ENCODE measurements at places on chromosomes 12 and 14. TPM values are rescaled to one million over a fixed set of nuclear protein-coding genes. Genes with fewer than 3 reads are reported as not detected.

GRCh38 chr14:67456732-67457131 is 31.8 kb downstream of the TMEM229B start:
- DNase-seq = no peak

DNA sequence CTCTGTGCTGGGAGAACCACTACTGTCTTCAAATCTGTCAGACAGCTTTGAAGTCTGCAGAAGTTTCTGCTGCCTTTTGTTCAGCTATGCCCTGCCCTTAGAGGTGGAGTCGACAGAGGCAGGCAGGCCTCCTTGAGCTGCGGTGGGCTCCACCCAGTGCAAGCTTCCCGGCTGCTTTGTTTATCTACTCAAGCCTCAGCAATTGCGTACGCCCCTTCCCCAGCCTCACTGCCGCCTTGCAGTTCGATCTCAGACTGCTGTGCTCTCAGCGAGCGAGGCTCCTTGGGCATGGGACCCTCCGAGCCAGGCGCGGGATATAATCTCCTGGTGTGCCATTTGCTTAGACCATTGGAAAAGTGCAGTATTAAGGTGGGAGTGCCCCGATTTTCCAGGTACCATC is 25.1 kb upstream of the KLRB1 start:
- no peak for DNase-seq

DNA sequence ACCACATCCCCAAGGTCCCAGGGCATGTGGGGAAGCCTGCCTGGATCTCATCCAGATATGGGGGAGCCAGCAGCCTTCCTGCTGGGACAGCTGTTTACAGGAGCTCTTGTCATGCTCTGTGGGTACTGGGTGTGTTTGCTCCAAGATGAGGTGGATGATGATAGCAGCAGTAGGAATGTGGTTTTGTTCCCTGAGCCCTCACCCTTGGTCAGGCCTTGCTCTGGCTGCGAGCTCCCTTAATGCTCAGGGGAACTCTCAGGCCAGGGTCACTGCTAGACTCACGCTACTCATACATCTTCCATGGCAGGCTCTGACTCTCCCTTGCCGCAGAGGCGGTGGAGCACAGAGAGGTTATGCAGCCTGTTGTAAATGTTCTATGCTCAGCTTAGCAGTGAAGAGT is 990.3 kb downstream of the AACS start:
- DNase-seq = no peak

GRCh38 chr12:19755136-19755535 is 315.8 kb downstream of the AEBP2 start:
- no peak for DNase-seq

DNA sequence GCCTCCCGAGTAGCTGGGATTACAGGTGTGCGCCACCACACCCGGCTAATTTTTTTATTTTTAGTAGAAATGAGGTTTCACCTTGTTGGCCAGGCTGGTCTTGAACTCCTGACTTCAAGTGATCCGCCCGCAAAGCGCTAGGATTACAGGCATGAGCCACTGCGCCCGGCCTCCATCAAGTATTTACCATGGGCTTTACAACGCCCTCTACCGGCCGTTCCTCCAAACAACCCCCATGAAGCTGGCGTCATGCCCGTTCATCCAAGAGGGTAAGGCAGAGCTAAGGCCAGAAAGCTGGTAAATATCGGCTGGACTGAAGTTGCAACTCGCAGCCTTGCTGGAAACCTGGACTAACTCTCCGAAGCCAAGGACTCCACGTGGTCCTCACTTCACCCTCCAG is 41.6 kb downstream of the RNF34 start:
- DNase-seq = no peak

GRCh38 chr14:58560208-58560607 is 77.6 kb upstream of the DACT1 start:
- DNase-seq = no peak

Gene NXPH4
- 4.2 TPM for polyA plus RNA-seq

- peak; percentile 52 for DNase-seq
These were observed at the start of gene HPD for GRCh38 chr12:121858662-121859572. TSS of gene HPD (minus strand) at chr12:121858859. CDS start at chr12:121858823, 36 bp downstream.

DNA sequence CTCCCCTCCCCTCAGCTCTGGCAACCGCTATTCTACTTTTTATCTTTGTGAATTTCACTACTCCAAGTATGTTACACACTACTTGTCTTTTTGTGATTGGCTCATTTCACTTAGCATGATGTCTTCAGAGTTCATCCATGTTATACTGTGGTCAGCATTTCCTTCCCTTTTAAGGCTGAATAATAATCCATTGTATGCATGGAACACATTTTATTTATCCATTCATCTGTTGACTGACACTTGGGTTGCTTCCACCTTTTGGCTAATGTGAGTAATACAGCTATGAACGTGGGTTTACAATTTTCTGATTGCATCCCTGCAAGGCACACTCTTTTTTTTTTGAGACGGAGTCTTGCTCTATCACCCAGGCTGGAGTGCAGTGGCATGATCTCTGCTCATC is 53.0 kb upstream of the FUT8 start:
- DNase-seq = no peak

Gene P2RX7
- polyA plus RNA-seq = 1.1 TPM

Gene SPSB2
- 9.3 TPM for polyA plus RNA-seq

GRCh38 chr12:80352474-80352873 is 91.6 kb upstream of the PTPRQ start:
- no peak for DNase-seq

DNA sequence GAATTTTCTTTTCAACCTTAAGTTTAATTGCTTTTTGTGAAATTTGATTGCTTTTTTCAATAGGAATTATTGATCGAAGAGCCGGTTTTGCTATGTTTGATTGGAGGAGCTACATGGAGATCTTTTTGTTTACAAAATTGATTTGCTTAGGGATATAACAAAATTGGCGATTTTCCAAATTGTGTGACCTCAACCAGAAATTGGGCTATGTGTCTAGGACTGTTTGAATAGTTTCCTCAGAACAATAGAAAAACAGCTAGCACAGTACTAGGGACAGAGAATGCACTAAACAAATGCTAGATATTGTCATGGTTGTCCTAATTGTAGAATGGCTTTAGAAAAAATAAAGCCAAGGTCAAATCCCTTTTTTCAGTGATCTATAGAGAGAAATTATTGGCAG is 2.4 kb downstream of the SLC17A8 start:
- DNase-seq = no peak

GRCh38 chr14:105165134-105165704 is 3.4 kb downstream of the JAG2 start:
- no peak for DNase-seq

Gene GRIN2B
- polyA plus RNA-seq = 0.79 TPM

Data from renal cortex interstitium (tissue), 15 donors.